ENCODE measurements at places on chromosomes 3 and 15.

DNA sequence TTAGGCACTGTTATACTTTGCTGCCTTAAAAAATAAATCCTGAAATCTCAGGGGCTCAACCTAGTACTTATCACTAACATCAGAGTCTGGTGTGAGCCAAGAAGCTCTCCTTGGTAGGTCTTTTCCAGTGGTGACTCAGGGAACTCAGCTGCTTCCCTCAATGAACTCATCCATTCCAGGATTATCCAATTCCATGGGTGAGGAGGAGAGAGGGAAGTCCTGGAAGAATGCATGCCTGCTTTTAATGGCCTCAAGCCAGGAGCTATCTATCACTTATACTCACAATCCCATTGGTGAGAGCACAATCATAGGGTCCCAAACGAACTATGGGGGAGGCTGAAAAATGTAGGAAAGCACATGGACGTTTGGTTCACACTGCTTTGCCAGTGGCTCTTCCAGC lies 113.6 kb downstream of the POLR2M start:
- no peak for DNase-seq

DNA sequence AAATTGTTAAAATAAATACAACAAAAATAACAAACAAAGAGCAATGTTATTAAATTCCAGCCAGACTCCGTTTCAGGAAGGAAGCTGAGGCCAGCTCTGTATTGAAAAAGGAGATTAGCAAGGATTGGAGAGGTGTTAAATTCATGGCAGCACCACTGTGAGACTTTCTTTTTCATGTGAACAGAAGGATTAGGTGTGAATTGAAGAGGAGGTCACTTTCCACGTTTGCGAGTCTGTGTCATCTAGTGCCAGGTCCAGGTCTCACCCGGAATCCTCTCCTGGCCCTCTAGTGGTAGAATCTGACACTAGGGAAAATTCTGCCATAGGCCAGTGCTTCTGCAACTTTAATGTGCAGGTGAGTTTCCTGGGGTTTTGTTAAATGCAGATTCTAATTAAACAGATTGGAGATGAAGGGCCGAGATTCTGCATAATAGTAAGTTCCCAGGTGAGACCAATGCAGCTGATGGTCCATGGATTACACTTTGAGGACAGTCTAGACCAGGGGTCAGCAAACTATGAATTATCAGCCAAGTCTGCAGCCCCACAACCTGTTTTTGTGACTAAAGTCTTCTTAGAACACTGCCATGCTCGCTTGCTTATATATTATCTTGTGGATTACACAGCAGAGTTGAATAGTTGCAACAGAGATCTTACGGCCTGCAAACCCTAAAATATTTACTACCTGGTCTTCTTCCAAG lies 9.2 kb upstream of the SLC6A1 start:
- no peak for DNase-seq

DNA sequence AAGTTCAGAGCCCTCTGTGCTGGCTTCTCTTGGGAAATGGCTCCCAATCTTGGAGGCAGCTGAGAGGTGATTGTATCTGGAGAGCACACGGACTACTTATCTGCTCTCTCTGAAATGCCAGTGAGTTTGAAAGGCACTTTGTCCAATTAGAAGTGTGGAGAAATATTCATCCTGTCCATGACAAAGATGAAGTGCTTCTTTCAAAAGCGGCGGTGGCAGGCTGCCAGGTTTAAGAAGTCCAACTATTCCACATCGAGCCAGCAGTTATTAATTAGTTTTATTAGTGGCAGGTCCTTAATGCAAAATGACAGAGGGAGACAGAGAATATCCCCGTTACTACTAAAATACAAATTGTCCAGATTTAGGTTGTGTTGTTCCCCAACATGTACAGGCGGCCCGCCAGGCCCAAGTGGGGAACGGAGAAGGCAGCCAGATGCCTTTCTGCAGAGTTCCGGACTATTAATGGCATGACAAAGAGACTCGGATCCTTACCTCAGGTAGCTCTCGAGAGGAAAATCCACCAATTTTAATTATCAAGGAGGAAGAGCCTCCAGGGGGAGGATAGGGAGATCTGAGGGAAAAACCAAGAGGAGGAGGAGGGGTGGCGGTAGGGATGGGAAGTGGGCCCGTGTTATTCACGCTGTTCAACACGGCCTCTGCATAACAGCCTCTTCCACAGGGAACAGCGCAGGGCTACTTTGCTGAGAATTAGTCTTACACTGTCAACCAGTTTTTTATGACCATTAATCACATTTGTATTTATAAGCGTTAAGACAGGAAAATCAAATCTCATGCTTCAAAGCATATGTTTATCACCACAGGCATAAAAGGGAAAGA lies 42.0 kb downstream of the RORA start:
- DNase-seq = no peak

DNA sequence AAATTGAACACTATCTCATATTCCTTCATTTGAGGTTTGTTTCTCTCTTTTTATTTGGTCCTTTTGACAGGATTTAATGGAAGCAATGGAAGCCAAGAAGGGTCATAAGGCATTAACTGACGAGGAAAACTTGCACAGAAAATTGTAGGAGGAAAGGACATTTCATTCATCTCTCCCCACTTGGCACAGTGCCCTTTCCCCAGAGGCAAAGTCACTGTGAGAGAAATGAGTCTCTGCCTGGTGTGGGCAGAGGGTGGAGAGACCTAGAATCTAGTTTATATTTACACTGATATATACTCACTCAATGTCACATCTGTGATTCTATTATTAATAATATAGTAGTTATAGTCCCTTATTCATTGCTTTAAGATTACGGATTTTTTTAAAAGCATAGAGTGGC lies 324.6 kb upstream of the IL12A start:
- no peak for DNase-seq

- DNase-seq = no peak
These were observed 632 bp upstream of the IDH3A start for GRCh38 chr15:78148392-78149067.

DNA sequence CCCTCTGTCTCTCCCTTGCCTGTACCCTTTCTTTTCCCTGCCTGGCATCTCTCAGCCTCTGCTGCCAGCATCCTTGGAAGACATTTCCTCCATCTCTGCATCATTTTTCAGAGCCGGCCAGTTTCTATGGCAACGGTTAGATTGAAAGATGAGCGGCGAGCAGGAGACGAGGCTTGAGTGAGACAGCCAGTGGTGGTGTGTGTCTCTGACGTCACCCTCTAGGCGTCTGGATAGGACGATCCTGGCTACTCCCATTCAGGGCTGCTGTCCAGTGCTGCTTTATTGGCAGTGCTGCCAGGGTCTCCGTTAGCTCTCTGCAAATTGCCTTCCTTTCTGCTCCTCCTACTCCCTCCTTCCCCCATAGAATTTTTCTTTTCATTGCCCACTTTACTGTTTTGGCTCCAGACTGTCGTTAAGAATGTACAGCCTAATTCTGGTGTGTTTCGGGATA lies 57.9 kb downstream of the TRAK1 start:
- DNase-seq = no peak
